Activated T-cell treated with anti-CD3 and anti-CD28 coated beads, Interleukin-2, amount 50 U/mL, for 48 hours (primary cell): ENCODE measurements at places on chromosomes 1 and 21.
A peak's percentile ranks its signal among the peaks of the same experiment; 100 is the strongest.

GRCh38 chr1:240093120-240093961 lies 1.7 kb downstream of the FMN2 start:
- peak; percentile 14 for DNase-seq

DNA sequence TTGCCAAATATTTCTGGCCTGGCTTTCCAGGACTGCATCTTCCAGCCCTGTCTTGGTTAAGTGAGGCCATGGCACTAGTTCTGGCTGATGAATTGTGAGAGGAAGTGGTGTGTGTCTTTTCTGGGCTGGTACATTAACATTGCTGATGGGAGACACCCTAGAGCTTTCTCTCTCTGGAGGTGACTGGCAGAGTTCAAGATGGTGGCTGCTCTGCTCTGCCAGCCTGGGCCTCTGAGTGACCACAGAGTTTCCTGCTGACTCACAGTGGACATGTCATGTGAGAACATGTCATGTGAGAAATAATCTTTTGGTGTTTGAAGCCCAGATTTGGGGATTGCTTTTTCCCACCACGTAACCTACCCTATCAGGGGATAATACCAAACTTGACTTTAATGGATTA lies 218.0 kb upstream of the KIAA0040 start:
- no peak for DNase-seq

GRCh38 chr1:159092036-159092760 lies 15.6 kb upstream of the AIM2 start:
- no peak for DNase-seq

- no peak for DNase-seq
Observed at GRCh38 chr1:98034505-98034904, 113.7 kb upstream of the DPYD start.

DNA sequence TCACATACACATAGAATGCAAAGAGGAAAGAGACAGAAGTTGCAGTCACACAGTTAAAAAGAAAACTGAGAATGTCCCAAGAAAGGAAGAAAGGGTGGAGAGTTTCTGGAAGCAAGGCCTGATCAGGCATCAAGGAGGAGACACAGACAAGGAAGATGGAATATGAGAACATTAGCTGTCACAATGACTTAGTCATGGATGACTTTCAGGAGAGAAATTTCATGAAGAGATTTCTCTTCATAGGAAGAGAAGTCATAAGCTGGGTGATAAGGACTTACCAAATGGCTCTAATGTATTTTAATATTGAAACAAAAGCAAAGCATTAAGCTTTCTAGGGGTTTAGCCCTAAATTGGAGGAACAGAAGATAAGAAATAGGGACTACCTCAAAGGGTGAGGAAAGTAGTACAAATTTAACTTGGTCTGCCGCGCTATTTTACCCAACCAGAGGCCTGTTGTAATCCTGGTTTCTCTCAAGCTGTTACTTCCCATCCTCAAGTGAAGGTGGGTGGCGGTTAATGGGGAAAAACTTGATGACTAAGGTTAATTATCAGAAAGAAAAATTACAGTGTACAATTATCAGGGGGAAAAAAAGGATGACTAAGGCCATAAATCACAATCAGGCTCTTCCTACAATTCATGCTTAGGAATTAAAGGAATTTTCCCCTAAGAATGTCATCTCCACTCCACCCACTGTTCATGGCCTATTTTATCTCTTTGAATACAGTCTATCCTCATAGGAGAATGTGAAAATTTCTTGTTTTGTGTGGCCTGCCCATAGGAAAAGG lies 93.9 kb upstream of the ADGRL2 start:
- DNase-seq, result no peak

DNA sequence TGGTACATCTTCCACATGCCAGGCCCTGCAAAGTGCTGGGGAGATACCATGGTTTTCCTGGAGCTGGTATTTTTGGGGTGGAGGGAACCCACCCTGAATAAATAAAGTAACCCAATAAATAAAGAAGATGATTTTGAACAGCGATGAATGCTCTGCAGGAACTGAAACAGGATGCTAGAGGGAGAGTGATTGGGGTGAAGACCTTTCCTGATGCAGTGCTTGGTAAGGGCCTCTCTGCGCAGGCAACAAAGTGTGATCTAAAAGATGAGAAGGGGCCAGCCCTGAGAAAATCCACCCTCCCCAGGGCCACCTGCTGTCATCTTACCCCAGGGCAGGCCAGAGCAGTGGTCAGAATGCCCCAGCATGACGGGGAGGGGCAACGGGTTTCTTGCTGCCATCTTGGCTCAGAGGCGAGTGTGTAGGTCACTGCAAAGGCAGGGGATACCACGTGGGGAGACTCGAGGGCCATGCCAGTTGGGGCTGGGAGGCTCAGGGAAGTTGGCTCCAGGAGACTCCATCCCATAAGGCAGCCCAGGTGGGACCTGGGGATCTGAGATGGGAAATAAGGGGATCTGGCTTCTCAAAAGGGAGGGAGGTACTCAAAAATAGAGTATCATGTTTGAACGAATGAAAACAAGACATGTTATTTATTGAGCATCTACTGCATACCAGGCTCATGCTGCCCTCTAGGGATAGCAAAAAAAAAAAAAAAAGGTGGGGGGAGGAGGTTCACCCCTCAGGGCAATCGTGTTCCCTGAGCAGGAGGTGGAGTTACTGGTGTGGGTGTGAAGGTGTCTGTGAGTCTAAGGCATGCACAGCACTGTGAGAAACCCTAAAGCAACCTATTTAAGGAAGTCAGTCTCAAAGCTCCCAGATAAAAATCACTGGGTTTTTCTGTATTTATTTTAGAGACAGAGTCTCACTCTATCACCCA lies 2.8 kb downstream of the SRARP start:
- no peak for DNase-seq

DNA sequence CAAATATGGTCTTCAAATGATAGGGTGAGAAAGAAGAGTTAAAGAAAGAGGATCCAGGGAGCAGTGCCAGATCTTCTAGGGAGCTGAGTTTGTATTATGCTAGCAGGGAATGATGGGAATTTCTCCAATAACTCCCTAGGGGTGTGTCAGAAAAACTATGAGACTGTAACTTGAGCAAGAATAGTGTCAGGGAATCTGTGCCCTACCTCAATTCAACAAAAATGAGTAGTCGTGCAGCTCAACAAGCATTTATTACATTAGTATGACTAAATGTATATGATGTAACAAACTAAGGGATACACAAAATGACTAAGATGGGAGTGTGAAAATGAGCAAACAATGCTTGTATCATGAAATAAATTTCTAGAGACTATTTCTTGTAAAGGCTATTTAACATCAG lies 24.2 kb downstream of the SPAG17 start:
- DNase-seq, result no peak

DNA sequence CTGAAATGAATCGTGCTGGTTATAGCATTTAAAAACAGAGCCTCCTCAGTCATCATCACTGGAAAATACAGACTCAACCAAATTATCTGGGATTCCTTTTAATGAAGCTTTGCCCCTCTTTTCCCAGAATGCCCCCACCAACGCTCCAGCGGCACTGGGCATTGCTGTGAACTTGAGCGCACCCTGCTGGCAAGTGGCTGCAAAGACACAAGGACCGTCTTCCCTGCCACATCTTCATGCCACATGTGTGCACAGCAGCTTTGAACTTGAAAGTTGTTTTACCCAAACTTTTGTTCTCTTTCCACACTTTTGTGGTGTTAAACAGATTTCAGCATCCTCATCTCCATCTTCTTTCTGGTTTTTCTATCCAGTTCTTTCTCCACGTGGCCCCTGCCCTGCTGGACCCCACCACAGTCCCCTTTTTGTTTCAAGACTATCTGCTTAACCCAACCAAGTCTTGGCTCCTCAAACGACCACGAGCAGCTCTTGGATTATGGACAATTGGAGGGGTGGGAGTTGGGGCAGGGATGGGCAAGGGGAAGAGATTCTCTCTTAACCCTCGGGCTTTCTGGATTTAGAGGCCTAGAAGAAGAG lies 12.8 kb upstream of the LMX1A start:
- DNase-seq, result peak; percentile 71

DNA sequence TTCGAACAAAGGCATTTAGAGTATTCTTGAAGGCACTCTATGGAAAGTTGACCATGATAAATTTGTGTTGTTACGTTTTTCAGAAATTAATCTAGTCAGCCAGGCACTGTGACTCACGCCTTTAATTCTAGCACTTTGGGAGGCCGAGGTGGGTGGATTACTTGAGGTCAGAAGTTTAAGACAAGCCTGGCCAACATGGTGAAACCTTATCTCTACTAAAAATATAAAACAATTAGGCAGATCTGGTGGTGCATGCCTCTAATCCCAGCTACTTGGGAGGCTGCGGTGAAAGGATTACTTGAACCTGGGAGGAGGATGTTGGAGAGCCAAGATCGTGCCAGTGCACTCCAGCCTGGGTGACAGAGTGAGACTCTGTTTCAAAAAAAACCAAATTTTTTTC lies 130.6 kb upstream of the BRINP3 start:
- DNase-seq, result no peak

- DNase-seq, result no peak
Observed at GRCh38 chr1:151282883-151283725, 1.0 kb downstream of the ZNF687 start.

DNA sequence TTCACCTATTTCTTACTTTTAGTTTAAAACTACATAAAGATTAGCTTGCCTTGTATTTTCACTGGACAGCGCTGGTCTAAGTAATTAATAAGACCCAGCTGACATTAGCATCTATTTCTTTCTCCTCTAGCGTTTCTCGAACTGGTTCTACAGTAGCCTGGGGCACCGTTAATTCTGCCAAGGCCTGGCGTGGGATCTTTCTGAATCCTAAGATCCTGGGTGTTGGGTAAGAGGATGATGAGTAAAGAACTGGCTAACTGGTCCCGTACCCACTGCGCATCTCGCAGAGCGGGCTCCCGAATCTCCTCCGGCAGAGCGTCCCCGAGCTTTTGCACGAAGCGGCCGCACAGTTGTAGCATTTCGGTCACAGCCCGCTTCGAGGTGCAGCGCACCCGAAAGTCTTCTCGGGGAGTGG lies 309 bp downstream of the NSL1 start:
- DNase-seq, result no peak

DNA sequence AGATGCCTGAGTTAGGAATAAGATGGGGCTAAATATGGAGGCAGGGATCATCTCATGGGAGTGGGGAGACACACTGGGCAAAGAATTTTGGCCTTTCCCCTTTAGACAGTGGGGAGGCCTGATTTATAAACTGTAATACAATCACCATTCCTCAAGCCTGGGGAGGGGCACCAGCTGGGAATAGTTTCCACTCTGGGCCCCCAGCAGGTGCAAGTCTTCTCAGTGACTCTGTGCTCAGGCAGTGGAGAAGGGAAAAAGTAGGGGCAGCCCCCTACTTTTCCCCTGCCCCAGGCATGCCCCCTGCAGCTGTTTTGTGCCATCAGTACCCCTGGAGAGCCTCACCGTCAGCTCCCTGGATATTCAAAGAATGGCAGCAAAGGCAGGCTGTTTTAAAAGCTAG lies 19.1 kb downstream of the COA7 start:
- DNase-seq, result no peak

- DNase-seq, result no peak
Observed at GRCh38 chr1:175477786-175478185, 265.6 kb downstream of the TNR start.

GRCh38 chr21:41112740-41113692 lies 54.9 kb upstream of the BACE2 start:
- peak; percentile 17 for DNase-seq

DNA sequence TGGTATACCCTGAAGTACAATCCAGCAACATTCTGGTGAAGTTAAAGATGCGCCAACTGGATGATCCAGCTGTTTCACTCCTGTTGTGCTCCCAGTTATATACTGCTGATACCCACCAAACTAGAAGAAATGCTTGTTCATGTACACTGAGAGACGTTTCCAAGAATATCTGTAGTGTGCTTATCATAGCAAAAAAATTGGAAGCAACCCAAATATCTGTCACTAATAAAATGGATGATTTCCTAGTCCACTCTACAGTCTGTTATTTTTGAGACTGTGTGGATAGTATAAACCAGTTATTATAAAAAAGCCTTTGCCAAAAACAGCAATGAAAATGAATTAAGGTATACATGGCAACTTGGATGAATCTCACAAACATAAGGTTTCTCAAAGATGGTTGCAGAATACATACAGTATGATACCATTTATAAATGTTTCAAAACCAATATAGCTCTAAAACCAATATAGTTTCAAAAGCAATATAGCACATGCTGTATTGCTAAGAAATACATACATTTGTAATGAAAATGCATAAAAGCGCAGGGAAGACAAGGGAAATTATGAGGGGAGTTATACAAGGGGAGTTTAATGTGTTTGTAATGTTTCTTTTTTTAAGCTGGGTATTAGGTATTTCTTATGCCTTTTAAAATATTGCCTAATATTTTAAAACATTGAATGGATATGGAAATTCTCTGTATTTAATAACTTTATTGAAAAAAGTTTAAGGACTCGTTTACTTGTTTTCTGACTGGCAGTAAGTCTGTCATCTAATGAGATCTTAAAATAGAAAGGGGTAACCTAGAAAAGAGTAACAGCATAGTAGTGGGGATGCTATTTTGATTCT lies 36.5 kb downstream of the GPSM2 start:
- DNase-seq, result no peak

GRCh38 chr1:172818841-172819527 lies 160.1 kb downstream of the FASLG start:
- peak; percentile 63 for DNase-seq

DNA sequence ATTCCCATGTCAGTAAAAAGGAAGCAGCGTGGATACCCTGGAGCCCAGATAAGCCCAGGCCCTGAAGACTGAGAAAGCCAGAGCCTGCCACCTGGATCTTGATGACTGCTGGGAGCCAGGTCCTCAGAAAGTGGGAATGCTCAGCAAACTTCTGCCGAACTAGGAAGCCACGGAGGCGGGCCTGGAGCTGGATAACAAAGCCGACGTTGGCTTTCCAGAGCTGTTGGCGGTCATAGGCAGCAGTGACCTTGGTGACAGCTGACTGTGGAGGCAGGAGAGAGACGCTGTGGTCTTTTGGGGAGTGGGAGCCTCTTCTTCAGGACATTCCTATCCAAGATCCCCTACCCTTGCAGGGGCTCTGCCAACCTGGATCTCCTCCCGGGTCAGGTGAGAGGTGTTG lies 24.4 kb downstream of the IQGAP3 start:
- no peak for DNase-seq

- DNase-seq, result no peak
Observed at GRCh38 chr1:223341121-223341520, 22.9 kb downstream of the SUSD4 start.

- DNase-seq, result peak; percentile 68
Observed at GRCh38 chr1:154433161-154433764, 28.1 kb downstream of the IL6R start.

GRCh38 chr21:36105327-36105842 lies 29.5 kb upstream of the CBR3 start:
- no peak for DNase-seq
